ENCODE measurements at places on chromosomes 5 and 9.

- DNase-seq = no peak
These were observed 69.6 kb upstream of the TGFBR1 start for GRCh38 chr9:99035313-99035712.

GRCh38 chr9:127112735-127113161 is 9.7 kb downstream of the ANGPTL2 start:
- DNase-seq = no peak

- peak; percentile 30 for DNase-seq
These were observed 39.1 kb downstream of the COL23A1 start for GRCh38 chr5:178551059-178551458.

GRCh38 chr5:143263272-143263810 is 140.1 kb downstream of the NR3C1 start:
- DNase-seq = no peak

- DNase-seq = no peak
These were observed 24.6 kb downstream of the PDZD2 start for GRCh38 chr5:31663519-31663918.

GRCh38 chr5:1172670-1173404 is 28.6 kb upstream of the SLC6A19 start:
- DNase-seq = peak; percentile 64

Data from NAMALWA (cell line).